HCT116 (cell line): ENCODE measurements at places on chromosomes 12 and 14. TPM values are rescaled to one million over a fixed set of nuclear protein-coding genes. Genes with fewer than 3 reads are reported as not detected.

- H3K4me3 ChIP-seq, result no peak overlapping the region
- DNase-seq, result no peak
- no peaks in the 10 kb centered on the region for H3K27me3 ChIP-seq
- no peak overlapping the region for H3K27ac ChIP-seq
- H3K4me1 ChIP-seq, result no peaks in the 10 kb centered on the region
Measured at GRCh38 chr12:10543499-10543898, 37.8 kb downstream of the EIF2S3B start.

GRCh38 chr12:48160046-48160445, 2.7 kb upstream of the ASB8 start:
- peaks cover 8% of the 10 kb centered on the region for H3K4me1 ChIP-seq
- H3K4me3 ChIP-seq, result no peak overlapping the region
- no peaks in the 10 kb centered on the region for H3K27me3 ChIP-seq
- no peak overlapping the region for H3K27ac ChIP-seq
- H3K36me3 ChIP-seq, result no peaks in the 10 kb centered on the region
- no peak for DNase-seq

DNA sequence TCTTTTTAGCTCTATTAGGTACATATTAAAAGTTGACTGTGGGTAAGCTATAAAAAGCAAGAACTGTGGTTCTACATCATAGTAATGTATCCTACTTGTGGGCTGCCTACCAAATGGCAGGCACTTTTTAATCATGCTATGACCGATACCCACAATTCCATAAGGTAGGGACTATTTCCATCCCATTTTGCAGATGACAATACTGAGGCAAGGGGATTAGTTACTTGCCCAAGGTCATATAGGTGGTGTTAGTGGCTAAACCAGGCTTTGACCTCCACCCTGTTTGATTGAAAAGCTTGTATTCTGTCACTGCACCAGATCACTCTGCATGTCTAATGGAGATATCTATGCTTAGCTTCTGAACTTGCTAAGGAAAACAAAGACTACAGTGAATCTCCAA, 151.9 kb downstream of the SSPN start:
- DNase-seq, result no peak
- no peaks in the 10 kb centered on the region for H3K27me3 ChIP-seq
- H3K4me1 ChIP-seq, result no peaks in the 10 kb centered on the region
- H3K36me3 ChIP-seq, result no peaks in the 10 kb centered on the region

The ASCL1 gene
- not detected for total RNA-seq

GRCh38 chr14:64970776-64971477, 1.2 kb downstream of the RAB15 start:
- H3K27me3 ChIP-seq, result no peaks in the 10 kb centered on the region
- peaks cover 34% of the 10 kb centered on the region for H3K4me1 ChIP-seq
- no peak overlapping the region for H3K27ac ChIP-seq
- no peaks in the 10 kb centered on the region for H3K36me3 ChIP-seq
- peak overlapping the region; percentile 59; the same call in 1 of the 2 replicates for H3K4me3 ChIP-seq

DNA sequence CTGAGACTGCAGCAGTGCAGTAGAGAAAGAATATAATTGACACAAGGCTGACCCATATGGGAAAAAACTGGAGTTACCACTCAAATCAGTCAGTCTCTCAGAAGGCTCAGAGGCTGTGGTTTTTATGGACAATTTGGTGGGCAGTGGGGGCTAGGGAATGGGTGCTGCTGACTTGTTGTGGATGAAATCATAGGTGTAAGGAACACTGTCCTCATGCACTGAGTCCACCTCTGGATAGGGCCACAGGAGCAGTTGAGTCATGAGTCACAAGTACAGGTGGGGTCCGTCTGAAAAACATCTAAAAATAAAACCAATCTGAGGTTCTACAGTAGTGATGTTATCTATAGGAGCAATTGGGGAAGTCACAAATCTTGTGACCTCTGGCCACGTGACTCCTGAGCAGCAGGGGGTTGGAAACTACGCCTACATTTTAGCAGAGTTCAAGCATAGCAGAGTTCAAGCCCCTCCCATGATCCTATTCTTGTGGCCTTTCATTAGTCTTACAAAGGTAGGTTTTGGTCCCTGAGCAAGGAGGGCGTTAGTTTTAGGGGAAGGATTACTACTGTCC, 18.1 kb upstream of the SGPP1 start:
- H3K27ac ChIP-seq, result no peak overlapping the region
- no peaks in the 10 kb centered on the region for H3K36me3 ChIP-seq
- no peak overlapping the region for H3K4me3 ChIP-seq
- H3K27me3 ChIP-seq, result no peaks in the 10 kb centered on the region

DNA sequence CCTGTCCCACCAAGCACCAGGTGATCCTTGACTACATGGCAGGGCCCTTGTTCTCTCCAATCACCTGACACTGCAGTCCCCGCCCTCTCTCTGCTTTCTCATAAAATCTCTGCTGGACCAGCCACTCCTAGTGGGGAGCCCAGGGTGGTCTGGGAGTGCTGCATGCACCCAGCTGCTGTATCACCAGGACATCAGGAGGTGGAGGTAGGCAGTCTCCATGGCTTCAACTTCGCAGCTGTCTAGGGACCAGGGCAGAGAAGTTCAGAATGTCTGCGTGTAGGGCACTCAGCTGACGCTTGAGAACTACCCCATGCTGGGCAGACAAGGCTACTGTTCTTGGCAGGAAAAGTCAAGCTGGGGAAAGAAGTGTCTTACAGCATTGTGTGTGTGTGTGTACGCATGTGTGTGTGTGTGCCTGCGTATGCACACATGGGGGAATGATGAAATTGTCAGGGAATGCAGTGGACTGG, 2.6 kb downstream of the WSCD2 start:
- H3K4me1 ChIP-seq, result peaks cover 8% of the 10 kb centered on the region
- H3K4me3 ChIP-seq, result no peak overlapping the region
- DNase-seq, result no peak
- H3K27ac ChIP-seq, result no peak overlapping the region
- peaks cover 71% of the 10 kb centered on the region for H3K27me3 ChIP-seq
- no peaks in the 10 kb centered on the region for H3K36me3 ChIP-seq

GRCh38 chr12:50505675-50506530, 1.1 kb downstream of the DIP2B start:
- H3K4me1 ChIP-seq, result no peaks in the 10 kb centered on the region; the same call in 1 of the 2 replicates
- no peak for DNase-seq
- H3K36me3 ChIP-seq, result no peaks in the 10 kb centered on the region
- no peaks in the 10 kb centered on the region for H3K27me3 ChIP-seq
- peak overlapping the region; percentile 90 for H3K4me3 ChIP-seq

The BMP4 gene
- 145 TPM for total RNA-seq

DNA sequence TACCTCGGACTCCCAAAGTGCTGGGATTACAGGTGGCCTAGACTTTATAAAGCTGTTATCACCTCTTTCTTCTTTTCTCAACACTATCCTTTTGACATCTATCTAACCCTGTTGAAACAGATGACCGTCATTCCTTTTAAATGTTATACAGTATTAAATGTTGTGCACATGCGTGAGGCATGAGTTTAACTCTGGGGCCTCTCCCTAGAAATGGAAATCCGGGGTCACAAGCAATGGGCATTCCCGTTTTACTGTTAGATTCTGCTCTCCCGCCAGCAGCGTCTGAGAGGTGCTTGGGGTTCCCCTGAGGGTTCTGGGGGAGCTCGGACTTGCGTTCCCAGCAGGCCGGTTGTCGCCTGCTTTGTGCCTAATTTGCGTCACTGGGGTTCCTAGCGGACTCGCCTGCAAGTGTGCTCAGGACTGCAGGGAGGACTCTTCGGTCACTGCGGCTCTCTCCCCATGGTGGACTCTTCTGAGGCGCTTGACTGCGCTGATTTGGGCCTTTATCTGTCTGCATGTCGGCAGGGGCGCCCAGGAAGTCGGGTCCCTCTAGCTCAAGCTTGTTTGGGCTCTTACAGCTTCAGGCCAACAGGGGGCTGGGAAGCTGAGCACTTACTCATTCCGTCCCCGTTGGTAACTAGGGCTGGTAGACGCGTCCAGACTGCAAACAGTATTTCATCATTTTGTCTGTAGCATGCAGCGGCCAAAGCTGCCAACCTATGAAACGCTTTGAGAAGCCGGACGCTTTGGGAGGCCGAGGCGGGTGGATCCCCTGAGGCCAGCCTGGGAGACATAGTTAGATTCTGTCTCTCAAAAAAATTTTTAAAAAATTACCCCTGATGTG, 1.2 kb upstream of the RAN start:
- no peaks in the 10 kb centered on the region for H3K27me3 ChIP-seq
- H3K36me3 ChIP-seq, result peaks cover 31% of the 10 kb centered on the region
- H3K4me3 ChIP-seq, result peak overlapping the region; percentile 67

DNA sequence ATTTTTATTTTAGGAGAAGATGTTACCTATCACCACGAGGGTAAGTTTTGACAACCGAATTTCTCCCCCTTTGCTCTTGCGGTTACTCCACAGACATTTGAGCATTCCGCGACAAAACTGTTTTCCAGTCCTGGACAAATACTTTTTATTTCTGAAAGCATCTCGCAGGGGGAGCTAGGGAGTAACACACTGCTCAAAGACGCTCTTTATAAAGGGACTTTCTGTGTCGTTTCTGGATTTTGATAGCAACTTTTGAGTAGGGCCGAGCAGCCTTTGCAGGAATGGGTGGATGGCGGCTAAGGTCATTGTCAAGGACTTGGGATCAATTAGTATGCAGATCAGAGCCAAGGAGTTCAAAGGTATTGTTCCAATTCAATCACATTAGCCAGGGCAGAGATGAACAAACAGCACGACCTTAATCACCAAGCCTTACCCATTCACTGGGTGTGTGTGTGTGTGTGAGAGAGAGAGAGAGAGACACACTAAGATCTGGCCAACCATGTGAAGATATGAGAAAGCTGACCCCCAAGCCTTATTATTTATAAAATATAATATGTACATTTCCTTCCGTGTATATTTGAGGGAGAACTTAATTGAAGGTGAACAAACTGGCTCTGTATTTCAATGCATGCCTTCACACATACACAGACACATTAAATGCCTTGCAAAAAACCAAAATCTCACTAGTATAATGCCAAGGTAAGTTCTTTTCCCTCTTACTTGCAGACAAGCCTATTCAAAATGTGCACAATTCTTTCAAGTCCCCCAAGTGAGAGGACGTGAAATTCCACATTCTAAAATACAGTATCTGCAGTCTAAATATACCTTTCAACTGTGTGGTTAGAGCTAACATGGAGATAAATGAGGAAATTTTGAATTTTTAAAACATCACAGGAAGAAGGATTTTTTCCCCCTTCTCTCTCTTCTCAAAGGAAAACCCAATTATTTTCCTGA, 613.8 kb downstream of the VRK1 start:
- H3K27ac ChIP-seq, result no peak overlapping the region
- H3K27me3 ChIP-seq, result peaks cover 30% of the 10 kb centered on the region
- H3K36me3 ChIP-seq, result no peaks in the 10 kb centered on the region
- H3K4me3 ChIP-seq, result no peak overlapping the region
- no peaks in the 10 kb centered on the region for H3K4me1 ChIP-seq
- DNase-seq, result no peak

The CCND2 gene
- total RNA-seq, result 1.1 TPM

DNA sequence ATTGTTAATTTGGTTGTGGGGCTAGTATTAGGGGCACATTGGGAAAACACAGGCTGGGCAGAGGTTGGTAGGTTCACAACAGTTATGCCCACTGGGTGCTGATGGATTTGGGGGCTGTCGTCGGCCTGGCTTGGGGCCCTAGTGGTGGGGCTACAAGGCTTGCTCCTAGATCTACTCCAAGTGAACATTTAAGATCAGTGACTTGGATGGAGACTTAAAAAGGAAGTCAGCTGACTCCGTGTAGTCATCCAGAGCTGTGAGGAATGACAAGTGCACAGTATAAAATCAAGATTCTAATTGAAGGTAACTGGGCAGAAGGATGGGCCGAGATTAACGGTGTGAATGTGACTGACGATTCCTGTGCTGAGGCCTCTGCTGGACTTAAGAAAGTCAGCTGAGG, 12.8 kb upstream of the NR4A1 start:
- DNase-seq, result no peak
- H3K27ac ChIP-seq, result no peak overlapping the region
- H3K4me1 ChIP-seq, result peaks cover 30% of the 10 kb centered on the region
- no peaks in the 10 kb centered on the region for H3K27me3 ChIP-seq

- H3K27ac ChIP-seq, result no peak overlapping the region
- no peaks in the 10 kb centered on the region for H3K4me1 ChIP-seq
- no peak for DNase-seq
Measured at GRCh38 chr12:118446247-118446646, 69.9 kb downstream of the SUDS3 start.

The C1QL4 gene
- 8.1 TPM for total RNA-seq

The SLC25A47 gene
- total RNA-seq, result 0.17 TPM

GRCh38 chr12:1573960-1574864, 20.2 kb downstream of the FBXL14 start:
- DNase-seq, result no peak
- H3K4me3 ChIP-seq, result no peak overlapping the region
- no peaks in the 10 kb centered on the region for H3K4me1 ChIP-seq

The TSPAN19 gene
- 0.32 TPM for total RNA-seq

GRCh38 chr12:76226397-76226796, 121.8 kb downstream of the BBS10 start:
- H3K4me1 ChIP-seq, result no peaks in the 10 kb centered on the region
- no peak overlapping the region for H3K4me3 ChIP-seq
- no peak for DNase-seq
- no peaks in the 10 kb centered on the region for H3K36me3 ChIP-seq

DNA sequence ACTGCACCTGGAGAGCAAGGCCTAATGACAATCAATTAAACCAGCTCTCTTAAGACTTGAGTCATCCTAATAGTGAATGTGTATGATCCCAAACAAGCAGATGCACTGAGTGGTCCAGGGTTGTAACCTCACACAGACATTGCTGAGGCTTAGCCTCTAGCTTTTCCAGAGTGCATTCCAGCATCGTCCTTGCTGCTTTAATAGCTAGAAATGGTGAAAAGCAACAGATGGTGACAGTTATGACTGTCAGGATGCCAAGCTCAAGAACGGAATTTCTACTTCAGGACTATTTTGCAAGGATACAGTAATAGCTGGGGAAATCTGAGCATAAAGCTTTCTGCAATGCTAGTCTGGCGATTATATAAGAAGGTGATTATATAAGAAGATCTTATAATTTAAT, 34.6 kb downstream of the PTPRR start:
- DNase-seq, result no peak
- H3K4me1 ChIP-seq, result no peaks in the 10 kb centered on the region
- H3K4me3 ChIP-seq, result no peak overlapping the region
- H3K27me3 ChIP-seq, result no peaks in the 10 kb centered on the region
- H3K36me3 ChIP-seq, result no peaks in the 10 kb centered on the region

GRCh38 chr14:99183716-99184115, 88.3 kb downstream of the BCL11B start:
- no peak overlapping the region for H3K4me3 ChIP-seq
- H3K27ac ChIP-seq, result no peak overlapping the region
- no peaks in the 10 kb centered on the region for H3K4me1 ChIP-seq
- no peaks in the 10 kb centered on the region for H3K27me3 ChIP-seq
- no peak for DNase-seq

- H3K36me3 ChIP-seq, result no peaks in the 10 kb centered on the region; the same call in 1 of the 2 replicates
- H3K27ac ChIP-seq, result no peak overlapping the region
- DNase-seq, result no peak
- H3K4me1 ChIP-seq, result no peaks in the 10 kb centered on the region
- no peak overlapping the region for H3K4me3 ChIP-seq
Measured at GRCh38 chr12:23504641-23505399, 444.6 kb downstream of the SOX5 start.

The C14orf180 gene
- not detected for total RNA-seq
